Kidney glomerular epithelial cell (primary cell): ENCODE measurements at places on chromosomes 11 and 22.

- DNase-seq: no peak
Observed at GRCh38 chr11:91952056-91952455, 272.6 kb upstream of the FAT3 start.

DNA sequence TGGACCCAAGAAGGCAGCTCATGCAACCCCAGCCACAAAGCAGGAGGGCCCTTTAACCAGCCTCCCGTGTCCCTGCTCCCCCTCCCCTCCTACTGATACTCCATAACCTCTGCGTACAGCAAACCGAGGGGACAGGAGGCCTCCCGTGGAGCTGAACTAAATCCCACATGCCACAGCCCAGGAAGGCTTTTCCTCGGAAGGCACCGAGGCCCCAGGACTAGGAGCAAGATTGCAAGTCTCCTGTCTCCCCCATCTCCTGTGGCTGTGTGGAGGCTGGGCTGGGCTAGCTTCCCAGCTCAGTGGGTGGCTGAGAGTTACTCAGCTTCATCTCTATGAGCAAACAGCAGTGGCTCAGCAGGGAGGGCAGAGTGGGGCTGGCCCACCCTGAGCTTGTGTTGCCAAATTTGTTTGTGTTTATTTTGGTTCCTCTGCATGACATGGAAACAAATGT lies 62.7 kb upstream of the NECTIN1 start:
- no peak for DNase-seq

GRCh38 chr11:129425214-129425613 lies 49.6 kb downstream of the BARX2 start:
- no peak for DNase-seq

DNA sequence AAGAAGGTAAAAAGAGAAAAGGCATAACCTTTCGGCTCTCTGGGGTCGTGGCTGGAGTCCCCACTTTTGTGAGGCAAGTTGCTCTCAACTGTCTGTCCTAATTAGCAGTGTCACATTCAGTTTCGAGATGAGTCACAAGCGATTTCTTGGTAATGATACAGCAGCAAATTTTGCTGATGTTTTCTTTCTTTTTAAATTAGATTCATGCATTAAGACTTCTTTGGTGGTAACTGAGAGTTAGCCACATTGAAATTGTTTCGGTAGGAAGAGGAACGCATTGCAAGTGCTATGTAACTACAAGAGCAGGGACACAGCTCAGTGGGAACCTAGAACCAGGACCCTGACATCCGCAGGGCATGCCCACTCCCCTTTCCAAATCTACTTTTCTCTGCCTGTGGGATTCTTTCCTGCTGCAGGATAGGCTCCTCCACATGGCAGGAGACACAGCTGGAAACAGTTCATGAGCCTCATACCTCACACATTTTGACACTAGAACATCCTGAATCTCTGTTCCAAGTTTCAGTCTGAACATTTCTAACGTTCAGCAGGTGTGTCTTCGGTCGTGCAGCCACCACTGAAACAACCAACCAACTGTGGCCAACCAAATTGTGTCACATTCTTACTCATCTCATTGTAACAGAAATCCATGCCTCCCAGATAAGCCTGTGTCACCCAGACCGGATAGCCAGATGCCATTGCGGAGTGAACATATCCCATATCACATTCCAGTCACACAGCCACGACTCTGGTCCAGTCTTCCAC lies 987.6 kb downstream of the NTM start:
- DNase-seq: no peak

GRCh38 chr22:29074276-29074772 lies 1.5 kb downstream of the KREMEN1 start:
- DNase-seq: no peak
